RWPE1 (cell line): ENCODE measurements at places on chromosomes 7 and 10.

GRCh38 chr10:98417973-98418664, 3.1 kb upstream of the PYROXD2 start:
- no peak for DNase-seq

GRCh38 chr10:102745157-102745556, 1.4 kb downstream of the WBP1L start:
- DNase-seq = no peak

GRCh38 chr7:2488681-2489080, 12.5 kb upstream of the GRIFIN start:
- DNase-seq = no peak

DNA sequence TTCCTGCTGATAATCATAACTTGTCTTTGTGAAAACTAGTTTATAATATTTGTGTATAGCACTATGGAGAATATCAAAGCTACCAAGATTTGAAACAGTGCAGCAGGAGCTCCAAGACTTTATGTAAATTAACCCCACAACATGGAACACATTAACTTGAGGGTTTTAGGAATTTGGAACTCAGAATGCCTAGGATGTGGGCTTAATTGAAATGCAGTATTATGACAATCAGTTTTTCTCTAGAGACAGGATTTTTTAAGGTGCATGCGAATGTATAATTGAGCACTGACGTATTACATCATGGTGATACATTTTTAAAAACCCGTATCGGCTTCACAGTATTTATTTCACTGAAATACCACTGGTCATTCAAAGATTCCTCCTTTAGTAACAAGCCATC, 313.1 kb upstream of the DGKB start:
- DNase-seq = no peak

DNA sequence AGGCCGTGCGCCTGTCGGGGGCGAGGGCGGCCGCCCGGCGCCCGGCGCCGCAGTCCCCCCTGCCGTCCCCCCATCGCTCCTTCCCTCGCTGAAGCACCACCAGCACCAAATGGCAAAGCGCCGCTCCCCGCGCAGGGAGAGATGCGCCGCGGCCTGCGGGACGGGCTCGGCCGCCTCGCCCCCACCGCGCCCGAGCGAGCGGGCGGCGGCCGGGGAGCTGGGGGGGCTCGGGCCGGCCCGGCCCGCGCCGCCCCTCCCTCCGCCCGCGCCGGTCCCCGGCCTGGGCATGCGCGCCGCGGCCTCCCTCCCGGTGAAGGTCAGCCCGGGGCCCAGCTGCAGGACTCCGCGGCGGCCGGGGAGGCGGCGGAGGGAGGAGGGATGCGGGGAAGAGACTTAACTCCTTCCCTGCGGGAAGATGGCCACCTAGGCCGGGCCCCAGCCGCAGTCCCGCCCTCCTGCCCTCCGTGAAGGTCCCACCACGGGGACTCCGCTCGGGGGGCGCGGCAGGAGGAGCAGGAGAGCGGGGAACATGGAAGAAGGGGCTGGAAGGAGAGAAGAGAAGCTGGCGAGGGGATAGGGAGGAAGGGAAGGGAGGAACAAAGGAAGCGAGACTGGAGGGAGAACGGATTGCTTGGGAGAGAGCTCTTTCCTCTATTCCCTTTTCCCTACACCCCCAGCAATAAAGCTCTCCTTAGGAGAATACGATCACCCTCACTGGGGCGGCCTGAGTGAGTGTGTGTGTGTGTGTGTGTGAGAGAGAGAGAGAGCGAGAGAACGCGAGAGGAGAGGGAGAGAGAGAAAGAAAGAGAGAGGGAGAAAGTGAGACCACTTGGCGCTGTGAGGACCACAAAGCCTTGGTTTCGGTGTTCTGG, 3.4 kb upstream of the SMARCD3 start:
- peak; percentile 45 for DNase-seq

GRCh38 chr7:144519925-144520324, 116.4 kb upstream of the NOBOX start:
- no peak for DNase-seq

DNA sequence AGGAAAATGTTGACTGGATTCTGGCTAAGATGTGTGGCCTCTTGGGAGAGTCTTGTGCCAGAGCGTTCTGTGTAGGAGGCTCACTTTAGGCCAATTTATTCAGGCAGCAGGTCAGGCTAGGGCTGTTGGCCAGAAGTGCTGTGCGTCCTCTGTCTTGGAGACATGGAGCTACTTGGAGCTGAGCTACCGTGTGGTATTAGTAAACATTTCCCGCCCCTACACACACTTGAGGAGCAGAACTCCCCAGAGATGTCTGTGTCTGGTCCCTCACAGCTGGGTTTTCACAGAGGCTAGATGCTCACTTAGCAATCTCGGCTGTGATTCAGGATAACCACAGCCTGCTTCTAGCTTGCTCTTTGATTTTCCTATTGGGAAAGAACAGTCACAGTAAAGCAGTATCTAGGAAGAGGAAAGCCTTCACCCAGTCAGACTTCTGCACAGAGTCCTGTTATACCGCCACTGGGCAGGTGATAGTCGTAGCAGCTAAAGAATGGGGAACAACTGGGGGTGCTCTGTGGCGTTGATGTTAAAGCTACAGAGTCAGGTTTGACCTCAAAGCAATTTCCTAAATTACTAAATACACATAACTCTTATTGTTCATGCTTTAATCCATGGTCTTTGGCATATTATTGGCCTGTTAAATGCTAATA, 86.7 kb downstream of the MDFIC start:
- DNase-seq = no peak

GRCh38 chr7:157797361-157797760, 460.6 kb downstream of the DNAJB6 start:
- DNase-seq = no peak

- DNase-seq = no peak
Observed at GRCh38 chr7:130553398-130554029, 61.6 kb downstream of the MEST start.

GRCh38 chr10:117391436-117392205, 16.4 kb upstream of the PDZD8 start:
- no peak for DNase-seq

DNA sequence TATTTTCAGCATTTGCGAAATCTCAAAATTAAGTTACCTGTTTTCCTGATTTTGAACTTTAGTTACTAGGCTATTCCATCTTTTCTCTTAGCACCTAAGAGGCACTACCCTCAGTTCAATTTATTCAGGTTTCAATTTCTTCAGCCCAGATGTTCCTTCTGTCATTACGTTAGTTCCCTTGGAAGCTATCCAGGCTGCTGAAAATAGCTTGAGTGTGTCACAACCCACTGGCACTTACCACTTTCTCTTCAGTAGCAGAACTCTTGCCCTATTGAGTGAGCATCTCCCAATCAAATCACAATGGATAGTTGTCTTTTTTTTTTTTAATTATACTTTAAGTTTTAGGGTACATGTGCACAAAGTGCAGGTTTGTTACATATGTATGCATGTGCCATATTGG, 332.7 kb upstream of the LRGUK start:
- DNase-seq = no peak

DNA sequence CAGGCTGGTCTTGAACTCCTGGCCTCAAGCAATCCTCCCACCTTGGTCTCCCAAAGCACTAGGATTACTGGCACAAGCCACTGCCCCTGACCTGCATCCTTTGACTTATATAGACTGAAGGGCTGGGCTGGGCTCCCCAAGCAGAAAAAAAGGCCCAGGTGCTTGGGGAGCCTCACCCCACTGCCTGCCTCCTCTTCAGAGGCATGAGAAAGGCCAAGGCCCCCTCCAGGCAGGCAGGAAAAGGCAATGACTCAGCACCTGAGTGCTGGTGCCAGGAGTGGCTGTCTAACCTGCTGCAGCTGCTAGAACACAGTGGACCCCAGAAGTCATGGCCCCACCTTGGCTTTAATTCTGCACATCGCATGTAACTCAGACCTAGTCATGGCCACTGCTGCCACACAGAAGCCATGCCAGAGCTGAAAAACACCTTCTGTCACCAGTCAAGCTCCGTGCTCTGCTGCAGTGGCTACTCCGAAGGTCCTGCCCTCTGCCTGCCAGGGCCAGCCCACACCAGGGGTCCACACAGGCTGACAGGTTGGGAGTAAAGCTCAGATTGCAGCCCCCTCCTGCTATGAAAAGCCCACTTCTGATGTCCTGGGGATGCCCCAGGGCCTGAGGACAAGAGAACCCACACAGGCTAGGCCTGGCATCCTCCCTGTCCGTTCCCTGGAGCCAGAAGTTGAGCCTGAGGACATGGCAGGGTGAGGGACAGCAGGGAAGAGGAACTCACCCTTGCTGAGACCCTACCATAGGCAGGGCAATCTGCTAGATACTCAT, 48.5 kb downstream of the GRID1 start:
- peak; percentile 21 for DNase-seq

DNA sequence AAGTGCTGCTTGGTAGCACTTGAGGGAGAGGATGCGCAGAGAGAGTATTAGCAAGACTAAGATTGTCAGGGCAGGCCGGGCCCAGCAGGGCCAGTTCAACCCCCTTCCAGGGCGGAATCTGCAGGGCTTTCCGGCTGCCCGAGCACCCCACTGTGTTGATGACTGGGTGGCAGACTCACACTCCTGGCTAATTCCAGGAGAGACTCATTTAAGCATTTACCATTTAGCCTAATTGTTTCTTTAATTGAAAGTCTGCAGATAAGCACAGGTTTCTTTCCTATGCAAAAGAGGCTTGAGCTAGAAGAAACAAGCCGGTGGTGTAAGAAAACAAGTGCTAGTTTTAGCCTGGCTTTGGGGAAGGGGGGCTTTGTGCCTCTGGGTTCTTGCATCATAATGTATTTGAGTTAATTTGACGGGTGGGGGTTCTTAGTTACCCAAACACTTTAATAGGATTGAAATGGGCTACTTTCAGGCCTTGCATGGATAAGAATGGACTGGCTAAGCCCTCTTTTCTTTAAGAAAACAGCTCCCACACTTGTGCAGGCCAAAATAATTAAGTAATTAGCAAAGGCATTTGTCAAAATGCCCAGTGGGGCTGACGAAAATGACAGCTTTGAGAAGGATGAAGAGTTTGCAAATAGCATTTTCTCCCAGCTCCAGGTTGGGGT, 201.3 kb downstream of the MYOF start:
- no peak for DNase-seq

GRCh38 chr10:38010119-38010903, at the start of gene ZNF33A:
Gene ZNF33A (plus strand): TSS chr10:38010675. CDS start chr10:38012342, 1,667 bp downstream.
- DNase-seq = peak; percentile 91

DNA sequence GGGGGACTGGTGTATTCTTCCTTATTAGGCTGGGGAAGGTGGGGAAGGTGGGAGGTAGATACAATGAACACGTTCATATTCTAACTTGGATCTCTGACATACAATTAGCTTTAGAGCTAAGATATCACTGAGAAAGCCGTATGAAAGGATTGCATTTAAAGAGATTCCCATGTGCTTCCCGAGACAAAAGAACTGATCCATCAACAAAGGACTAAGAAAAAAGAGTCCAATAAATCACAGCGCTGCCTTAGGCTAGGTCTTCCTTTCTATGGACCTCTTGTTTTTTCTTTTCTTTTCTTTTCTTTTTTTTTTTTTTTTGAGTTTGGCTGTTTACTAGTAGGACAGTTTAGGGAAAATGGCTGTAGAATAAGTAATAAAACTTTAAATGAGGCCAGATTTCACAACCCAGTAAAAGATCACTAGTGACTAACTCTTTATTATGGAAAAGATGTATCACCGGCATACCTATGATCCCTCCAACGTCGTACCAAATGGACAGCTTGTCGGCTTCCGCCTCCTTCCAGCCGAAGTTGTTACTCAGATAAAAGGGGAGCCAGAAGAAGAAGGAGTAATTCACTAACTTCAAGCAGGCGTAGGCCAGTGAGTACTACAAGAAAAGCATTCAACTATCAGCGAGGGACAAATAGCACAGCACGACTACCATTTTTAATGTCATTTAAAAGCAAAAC, 50.0 kb downstream of the SLC37A3 start:
- no peak for DNase-seq

DNA sequence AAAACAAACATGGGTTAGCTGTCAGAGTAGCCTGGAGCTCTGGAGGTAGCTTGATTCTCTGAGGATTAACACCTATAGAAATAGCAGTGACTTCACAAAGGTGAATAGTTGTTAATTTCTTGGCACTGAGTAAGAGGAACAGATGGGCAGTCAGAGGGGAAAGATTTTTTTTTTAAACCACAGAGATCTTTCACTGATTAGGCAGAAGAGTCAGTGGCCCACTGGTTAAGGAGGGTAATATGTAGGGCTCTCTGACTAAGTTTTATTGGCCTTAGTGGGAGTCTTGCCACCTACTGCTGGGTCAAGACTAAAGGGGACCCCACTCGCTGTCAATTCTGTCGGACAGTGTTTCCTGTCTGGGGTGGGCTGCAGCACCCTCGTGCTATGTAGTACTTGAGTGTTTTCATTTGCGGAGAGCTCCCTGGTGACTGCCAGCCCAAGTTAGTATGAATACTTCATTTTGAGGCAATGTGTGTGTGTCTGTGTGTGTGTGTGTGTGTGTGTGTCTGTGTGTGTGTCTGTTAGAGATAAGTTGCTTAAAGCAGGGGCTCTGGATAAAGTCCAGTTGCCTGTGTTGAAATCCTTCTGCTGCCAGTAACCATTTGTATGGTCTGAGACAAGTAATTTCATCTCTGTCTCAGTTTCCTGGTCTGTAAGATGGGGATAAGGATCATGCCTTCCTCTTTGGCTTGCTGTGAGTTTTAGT, 145.2 kb downstream of the ARID5B start:
- DNase-seq = peak; percentile 17

GRCh38 chr10:22374489-22375126, 29.3 kb downstream of the SPAG6 start:
- no peak for DNase-seq

- DNase-seq = no peak
Observed at GRCh38 chr10:49237985-49238384, 49.8 kb upstream of the TMEM273 start.

DNA sequence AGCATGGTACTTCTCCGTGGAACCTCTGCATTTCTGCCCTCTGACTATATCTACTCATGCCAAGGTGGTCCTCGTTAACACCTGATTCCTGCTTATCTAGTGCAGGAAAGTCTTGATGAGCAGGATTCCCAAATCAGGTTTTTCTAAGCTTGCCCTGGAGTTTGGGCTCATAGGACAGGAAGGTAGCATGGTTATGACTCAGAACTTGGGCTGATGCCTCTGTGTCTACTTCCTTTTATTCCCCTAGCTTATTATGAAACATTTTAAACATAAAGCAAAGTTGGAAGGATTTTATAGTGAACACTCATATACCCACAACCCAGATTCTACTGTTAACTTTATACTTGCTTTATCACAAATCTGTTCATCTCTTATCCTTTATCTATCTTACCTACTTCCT, 5.6 kb downstream of the SUFU start:
- DNase-seq = peak; percentile 44

- DNase-seq = no peak
Observed at GRCh38 chr10:123804716-123805115, 86.9 kb downstream of the CPXM2 start.
